Activated CD8-positive, alpha-beta memory T cell treated with anti-CD3 and anti-CD28 coated beads for 24 hours (primary cell): ENCODE measurements at places on chromosomes 2 and 18.

DNA sequence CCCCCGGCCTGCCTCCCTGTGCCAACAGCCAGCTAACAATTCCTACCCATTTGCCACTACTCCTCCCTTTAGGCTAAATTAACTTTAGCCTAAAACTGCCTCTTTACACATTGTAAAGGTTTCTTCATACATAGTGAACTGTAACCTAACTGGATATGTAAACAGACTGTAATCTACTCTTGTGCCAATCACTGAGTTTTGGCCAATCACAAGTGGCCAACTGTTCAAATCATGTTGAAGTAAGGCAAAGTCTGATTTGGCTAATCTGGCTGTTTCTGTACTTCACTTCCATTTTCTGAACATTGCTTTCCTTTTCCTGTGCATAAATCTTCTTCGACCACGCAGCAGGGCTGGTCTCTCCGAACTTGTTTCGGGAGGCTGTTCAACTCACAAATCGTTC is 103.6 kb upstream of the LYPD6 start:
- DNase-seq: no peak

- DNase-seq: no peak
These were observed 593.5 kb downstream of the BCL11A start for GRCh38 chr2:59959944-59960343.

DNA sequence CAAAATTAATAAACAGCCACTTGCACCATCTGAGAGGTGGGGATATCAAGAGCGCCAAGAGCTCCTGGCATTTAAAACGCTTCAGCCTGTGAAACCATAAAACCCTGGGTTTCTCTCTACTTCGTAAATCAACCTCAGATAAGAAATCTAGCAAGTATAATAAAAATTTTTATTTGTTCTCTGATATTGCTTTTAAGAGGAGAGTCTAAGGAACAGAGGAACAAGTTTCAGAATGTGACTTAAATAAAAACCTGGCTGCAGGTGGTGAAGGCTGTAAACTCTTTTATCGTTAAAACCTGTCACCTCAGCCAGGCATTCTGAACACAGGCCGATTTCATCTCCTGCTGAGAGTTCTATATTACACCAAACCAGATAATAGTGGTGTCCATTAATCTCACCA is 9.9 kb downstream of the DYTN start:
- no peak for DNase-seq

GRCh38 chr2:159942146-159942545 is 120.3 kb downstream of the PLA2R1 start:
- no peak for DNase-seq

- DNase-seq: no peak
These were observed 287.2 kb upstream of the GYPC start for GRCh38 chr2:126368758-126369157.

- DNase-seq: no peak
These were observed 86.0 kb upstream of the TWIST2 start for GRCh38 chr2:238761868-238762267.

DNA sequence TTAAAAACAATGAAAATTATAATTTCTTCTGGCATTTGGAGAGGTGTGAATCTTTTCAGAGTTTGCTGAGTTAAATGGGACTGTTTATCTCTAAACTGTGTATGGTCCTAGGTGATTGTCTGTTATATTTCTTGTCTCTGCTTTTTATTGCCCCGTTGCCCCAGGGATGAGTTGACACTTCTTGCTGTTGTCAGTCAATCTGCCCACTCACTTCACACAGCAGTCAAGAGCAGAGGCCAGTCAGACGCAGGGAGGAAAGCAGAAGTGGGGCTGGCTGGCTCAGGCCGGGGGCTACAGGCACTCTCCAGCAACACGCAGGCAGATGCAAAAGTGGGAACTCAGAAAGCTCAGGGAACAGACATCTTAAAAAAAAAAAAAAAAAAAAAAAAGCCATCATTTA is 365.2 kb downstream of the CLIP4 start:
- DNase-seq: no peak

GRCh38 chr2:173571021-173571821 is 216.5 kb downstream of the CDCA7 start:
- no peak for DNase-seq

- DNase-seq: no peak
These were observed 59.5 kb upstream of the CCDC195 start for GRCh38 chr2:224775647-224776046.

DNA sequence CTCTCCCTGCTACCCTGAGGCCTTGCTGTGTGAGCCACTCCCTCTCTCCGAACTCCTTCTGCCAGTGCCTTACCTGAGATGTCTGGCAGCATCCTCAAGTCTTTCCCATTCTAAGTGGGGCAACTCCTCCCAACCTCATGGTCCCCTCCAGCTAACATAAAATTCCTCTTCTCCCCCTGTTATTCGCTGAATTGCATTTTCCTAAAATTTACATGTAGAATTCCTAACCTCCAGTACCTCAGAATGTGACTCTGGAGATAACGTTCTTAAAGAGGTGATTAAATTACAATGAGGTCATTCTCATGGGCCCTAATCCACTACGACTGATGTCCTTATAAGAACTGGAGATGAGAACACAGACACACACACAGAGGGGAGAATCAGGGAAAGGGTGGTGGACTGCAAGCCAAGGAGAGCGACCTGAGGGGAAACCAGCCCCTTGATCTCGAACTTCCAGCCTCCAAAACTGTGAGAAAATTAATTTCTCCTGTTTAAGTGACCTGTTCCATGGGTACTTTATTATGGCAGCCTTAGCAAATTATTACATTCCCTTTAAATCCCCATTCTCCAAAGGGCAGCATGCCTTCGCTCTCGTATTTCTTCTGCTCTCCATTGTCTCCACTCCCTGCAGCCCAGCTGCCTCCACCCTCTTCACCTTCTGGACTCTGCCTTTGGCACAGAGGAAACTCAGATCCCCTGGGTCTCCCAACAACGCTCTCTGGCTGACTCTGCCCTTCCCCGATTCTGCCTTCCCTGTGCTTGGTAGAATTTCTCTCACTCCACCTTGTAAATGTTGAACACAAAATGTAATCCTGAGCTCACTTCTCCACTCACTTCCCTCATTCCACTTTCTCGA is 70.5 kb downstream of the TGIF1 start:
- no peak for DNase-seq

GRCh38 chr2:74375838-74376237 is 4.3 kb downstream of the DCTN1 start:
- DNase-seq: no peak

- no peak for DNase-seq
These were observed 8.6 kb upstream of the PLEKHM3 start for GRCh38 chr2:208033701-208034502.

DNA sequence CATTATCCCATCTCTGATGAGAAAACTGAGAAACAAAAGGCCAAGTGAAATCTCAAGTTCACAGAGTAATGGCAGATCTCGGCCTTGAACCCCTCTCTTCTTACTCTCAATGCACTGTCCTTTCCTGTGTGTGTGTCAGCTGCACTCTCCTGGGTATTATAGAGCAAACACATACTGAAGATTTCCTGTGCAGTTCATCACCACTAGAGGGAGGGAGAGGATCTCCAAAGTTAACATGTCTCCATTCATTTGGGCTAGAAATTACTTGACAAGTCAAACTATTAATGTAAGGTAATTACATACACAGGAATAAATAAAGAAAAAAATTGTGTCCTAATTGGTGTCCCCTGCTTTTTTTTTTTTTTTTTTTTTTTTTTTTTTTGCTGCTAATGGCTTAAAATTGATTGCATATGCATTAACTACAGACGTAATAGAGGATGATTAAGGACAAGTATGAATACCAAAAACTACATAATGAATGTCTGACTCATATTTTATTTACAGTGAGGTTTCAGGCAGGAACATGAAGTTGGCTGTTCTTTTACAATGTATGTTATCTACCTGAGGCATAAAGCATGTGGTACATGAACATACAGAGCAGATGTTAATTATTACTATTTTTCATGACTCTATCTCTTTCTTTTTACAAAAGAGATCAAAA is 269.2 kb downstream of the NYAP2 start:
- DNase-seq: no peak

- no peak for DNase-seq
These were observed 1.3 kb upstream of the BAZ2B start for GRCh38 chr2:159617646-159618045.

GRCh38 chr18:65704046-65704445 is 46.8 kb upstream of the CDH7 start:
- DNase-seq: no peak

DNA sequence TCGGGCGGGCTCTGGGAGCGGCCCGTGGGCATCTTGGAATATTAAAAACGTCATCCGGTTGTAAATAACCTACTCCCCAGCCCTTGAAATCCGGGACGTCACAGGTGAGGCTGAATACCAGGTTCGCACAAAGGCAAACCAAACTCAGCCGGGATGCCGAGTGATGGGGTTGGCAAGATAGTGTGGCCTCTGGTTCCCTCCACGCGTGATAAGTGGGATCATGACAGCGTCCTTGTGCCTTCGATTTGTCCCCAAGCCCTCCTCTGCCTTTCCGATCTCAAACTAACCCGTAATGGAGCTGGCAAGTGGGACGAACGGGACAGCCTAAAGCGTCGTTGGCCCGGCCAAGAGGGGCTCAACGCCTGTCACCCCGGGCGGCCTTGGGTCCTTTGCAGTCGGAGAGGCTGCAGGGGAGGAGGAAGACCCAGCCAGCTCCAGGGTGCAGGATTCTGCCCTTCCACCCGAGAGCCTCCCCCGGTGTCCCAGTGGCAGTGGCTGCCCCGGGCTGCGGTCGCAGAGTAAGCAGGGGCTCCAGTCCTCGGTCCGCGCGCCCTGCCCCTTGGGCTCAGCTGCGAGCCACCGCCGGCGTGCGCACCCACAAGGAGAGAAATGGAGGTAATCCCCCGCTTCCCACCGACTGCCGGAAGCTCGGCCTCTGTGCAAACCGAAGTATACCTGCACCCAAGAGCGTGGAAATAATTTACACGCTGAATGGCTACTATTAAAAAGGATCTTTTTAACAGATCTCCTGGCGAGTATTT is 13.4 kb upstream of the PAX3 start:
- DNase-seq: no peak

DNA sequence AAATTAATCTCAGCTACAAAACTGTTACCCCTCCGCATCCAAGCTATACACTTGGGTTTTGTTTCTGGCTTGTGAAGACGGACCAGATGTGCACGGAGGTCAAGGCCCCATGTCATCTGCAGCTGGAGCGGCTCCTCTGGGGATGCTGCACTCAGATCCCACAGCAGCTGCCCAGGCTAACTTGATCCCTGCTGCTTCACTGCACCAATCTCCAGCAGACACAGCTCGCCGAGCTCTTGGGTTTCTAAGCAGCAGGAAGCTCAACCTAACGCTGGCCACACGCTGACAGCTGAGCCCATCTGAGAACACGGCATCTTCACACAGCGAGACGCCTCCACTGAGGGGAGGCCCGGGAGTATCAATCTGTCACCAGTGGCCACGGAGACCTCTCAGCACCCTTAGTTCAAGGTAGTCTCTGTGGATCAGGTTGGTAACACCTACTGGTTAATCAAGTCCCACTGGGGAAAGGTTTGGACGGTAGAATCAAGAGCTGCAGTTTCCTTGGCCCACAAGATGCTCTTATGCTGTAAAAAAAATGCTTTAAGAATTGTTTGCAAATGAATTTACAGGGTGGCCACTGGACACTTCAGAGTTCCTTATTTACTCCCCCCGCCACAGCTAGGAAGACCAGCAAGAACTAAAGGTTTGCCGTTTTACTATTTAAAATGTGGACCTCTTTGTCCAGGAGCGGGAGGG is 67.5 kb downstream of the EMILIN2 start:
- DNase-seq: peak; percentile 38

GRCh38 chr2:66693076-66693965 is 258.4 kb downstream of the MEIS1 start:
- DNase-seq: no peak

- no peak for DNase-seq
These were observed 45.3 kb downstream of the LRRTM1 start for GRCh38 chr2:80259292-80259691.

DNA sequence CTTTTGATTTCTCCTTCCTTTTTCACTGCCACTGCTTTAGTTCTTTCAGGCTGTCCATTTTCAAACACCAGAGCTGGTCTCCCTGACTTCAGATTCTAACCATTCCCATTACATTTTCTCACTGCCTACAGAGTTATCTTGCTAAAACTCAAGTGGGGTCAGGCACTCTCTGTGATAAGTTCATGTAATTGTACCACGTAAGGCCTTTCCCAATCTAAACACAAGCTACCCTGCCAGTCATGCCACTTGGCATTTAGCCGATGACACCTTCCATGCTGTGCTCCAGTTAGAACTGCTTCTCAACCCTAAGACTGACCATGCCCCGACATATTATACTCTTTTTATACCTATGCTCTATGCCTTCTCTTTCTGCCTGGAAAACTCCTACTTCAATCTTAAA is 592.4 kb downstream of the DPP10 start:
- DNase-seq: no peak

GRCh38 chr2:171541202-171541887 is 19.1 kb downstream of the CYBRD1 start:
- DNase-seq: no peak

GRCh38 chr2:106117347-106117746 is 76.8 kb downstream of the UXS1 start:
- no peak for DNase-seq

DNA sequence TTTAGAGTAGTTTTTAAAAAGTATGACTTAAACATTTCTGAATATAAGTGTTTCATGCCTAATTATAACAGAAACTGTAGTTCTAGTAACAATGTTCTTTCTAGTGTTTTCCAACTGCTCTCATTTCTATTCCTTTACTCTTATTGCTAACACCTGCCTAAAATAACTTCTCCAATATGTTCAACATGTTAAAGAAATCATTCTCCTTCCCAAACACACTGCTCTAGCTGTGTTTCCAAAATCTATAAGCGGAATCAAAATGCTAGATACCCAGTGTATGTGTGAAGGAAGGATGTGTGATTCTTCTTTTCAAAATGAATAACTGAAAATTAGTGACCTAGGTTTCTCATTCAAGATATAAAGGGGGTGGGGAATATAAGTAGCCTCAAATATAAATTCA is 89.1 kb downstream of the ATAD2B start:
- DNase-seq: no peak

DNA sequence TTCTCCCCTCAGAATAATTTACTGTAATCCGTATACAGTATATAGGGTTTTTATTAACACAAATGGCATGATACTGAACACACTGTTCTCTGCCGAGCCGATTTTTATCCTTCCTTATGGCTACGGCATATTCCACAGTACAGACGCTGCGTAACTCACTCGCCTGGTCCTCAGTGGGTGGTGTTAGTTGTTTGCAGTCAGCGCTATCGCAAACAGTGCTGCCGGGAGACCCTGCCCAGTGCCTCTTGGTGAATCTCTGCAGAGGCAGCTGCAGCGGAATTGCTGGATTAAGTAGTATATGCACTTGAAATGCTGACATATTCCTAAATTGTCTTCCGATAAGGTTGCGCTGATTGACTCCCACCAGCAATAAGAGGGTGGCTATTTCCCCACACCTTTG is 73.9 kb downstream of the MARCO start:
- no peak for DNase-seq

DNA sequence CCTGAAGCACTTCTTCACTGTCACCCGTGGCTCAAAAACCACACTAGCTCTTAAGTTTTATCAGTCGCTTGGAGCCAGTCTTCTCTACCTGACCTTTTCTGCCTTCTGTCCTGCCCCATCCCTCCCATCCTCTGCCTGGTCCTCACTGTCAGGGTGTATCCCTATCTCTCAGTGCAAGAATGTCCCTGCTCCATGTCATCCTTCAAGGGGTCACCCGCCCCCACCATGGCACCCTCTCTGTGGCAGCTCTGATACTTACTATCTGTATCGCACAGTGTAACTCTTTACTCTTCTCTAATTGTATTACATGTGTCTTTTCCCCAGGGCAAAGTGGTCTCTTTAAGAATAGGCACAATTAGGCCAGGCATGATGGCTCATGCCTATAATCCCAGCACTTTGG is 4.4 kb downstream of the VAMP5 start:
- DNase-seq: no peak
